ENCODE measurements at places on chromosomes 13 and 19.

- no peak for DNase-seq
These were observed 473.1 kb downstream of the KLF12 start for GRCh38 chr13:73661066-73661465.

DNA sequence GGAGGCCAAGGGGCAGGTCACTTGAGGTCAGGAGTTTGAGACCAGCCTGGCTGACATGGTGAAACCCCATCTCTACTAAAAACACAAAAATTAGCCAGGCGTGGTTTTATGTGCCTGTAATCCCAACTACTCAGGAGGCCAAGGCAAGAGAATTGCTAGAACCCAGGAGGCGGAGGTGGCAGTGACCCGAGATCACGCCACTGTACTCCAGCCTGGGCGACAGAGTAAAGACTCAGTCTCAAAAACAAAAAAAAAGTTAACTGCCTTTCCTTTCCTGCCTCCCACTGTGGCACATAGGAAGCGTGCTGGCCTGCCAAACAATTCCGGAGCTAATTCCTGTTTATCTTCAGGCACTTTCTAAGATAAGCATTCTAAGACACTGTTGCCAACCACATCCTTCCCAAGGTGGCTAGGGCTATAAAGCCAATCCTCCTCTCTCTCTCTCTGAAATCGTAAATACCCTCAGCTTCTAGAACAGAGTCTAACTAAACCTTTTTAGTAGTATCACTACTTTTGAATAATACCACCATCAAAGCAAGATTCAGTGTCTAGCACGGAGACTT lies 21.6 kb downstream of the SLC25A30 start:
- DNase-seq, result no peak

DNA sequence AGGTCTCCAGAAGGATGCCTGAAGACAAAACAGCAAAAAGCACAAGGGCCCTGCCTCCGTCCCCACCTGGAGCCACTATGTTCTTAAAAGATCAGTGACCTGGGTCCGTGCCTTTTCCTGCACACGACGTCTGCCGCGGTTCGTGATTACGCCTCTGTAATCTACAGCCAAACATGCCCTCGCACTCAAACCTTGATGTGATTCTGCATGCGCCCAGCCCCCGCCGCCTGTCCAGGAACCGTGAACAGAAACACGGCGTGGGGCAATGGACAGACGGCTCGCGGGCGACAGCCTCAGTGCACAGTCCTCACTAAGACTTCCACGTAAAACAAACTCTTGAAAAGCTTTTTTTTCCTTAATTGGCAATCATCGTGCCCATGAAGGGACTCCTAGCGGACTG lies 15.5 kb downstream of the C13orf46 start:
- DNase-seq, result no peak

GRCh38 chr13:22964245-22964966 lies 216.4 kb upstream of the SGCG start:
- DNase-seq, result peak; percentile 1

DNA sequence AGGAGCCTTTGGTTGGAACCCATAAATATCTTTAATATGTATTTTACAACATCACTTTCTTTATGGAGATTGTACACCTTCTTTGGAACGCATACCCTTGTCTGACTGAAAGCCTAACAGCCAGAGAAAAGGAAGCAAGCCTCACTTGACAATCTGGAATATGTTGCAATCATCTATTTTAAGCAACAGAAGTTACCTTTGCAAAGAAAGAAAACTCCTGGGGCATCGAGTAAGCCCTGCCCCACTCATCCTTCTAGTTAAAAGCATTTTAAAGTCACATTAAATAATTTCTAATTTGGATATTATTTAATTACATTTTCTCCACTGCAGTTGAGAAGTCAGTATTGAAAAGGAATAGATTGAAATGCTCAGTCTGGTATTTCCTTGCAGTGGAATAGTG lies 542.7 kb downstream of the MYO16 start:
- no peak for DNase-seq

DNA sequence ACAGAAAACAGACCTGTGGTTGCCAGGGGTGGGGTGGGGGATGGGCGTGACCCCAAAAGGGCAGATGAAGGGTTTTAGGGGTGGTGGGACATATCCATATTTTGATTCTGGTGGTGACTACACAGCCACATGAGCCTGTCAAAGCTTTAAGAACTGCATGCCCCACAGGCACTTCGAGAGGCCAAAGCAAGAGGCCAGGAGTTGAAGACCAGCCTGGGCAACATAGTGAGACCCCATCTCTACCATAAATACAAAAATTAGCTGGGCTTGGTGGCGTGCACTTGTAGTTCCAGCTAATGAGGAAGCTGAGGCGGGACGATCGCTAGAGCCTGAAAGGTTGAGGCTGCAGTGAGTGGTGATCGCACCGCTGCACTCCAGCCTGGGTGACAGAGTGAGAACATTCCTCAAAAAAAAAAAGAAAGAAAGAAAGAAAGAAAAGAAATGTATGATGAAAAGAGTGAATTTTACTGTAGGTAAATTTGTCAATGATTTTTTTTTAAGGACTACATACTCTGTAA lies 18.9 kb upstream of the BCL3 start:
- no peak for DNase-seq

DNA sequence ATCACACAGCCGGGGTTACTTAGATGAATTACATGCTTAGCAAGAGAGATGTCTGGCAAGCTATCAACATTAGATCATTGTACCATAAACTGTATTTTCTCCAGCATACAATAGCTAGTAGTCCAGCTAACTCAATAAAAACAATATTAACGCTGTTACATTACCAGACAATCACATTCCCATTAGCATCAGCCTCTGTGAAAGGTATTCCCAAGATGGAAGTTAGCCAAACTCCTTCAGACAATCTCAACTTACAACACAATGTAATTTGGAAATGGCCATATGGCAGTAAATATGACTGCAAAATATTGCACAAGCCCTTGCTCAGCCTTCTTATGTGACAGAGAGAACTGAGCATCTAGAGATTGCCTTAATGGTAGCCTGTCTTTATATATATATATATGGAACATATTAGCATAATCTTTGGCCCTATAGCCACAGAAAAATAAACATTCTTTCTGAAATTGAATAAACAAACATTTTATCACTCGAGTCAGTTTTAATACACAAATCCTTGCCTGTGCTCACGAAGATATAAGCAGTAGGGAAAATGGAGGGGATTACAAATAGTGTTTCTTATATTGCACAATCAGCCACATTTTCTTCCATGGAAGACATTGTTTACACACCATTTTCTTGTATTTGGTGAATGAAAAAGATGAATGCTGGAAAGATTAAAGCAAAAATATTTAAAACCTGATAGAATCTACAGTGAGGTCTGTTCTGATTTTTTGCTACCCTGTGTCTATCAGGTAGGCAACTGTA lies 1060.5 kb downstream of the DIAPH3 start:
- no peak for DNase-seq

DNA sequence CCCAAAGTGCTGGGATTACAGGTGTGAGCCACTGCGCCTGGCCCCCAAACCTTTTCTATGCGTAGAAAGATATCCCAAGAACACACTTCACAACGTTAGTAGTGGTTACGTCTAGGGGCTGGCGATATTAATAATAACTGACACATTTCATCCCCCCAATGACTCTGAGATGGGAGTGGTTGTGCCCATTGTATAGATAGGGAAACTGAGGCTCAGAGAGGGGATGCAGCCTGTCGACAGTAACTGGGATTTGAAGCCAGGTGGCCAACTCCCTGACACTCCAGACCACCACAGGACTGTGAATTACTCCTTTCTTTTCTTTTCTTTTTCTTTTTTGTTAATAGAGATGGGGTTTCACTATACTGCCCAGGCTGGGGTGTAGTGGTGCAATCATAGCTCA lies 25.3 kb upstream of the PTPRS start:
- DNase-seq, result no peak

DNA sequence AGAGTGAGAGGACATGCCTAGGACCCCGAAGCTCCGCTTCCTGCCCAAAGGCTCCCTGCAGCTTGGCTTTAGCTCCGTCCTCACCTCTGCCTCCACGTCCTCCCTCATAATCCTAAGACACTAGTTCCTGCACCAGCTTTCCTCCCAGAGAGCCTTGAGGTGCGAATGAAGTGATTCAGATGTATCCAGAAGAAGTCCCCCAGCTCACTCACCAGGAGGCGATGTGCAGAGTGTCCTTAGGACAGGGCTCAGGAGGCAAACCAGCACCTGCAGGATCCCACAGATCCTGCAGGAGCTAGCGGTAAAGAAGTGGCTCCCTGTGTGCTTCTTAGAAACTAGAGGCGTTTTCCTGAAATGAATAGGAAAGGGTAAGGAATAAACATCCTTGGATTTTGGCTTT lies 109.7 kb downstream of the HSPH1 start:
- DNase-seq, result peak; percentile 33

- no peak for DNase-seq
These were observed 421 bp upstream of the KLF5 start for GRCh38 chr13:73058432-73058735.

GRCh38 chr19:55809381-55810058 lies 22.3 kb downstream of the NLRP11 start:
- peak; percentile 33 for DNase-seq

DNA sequence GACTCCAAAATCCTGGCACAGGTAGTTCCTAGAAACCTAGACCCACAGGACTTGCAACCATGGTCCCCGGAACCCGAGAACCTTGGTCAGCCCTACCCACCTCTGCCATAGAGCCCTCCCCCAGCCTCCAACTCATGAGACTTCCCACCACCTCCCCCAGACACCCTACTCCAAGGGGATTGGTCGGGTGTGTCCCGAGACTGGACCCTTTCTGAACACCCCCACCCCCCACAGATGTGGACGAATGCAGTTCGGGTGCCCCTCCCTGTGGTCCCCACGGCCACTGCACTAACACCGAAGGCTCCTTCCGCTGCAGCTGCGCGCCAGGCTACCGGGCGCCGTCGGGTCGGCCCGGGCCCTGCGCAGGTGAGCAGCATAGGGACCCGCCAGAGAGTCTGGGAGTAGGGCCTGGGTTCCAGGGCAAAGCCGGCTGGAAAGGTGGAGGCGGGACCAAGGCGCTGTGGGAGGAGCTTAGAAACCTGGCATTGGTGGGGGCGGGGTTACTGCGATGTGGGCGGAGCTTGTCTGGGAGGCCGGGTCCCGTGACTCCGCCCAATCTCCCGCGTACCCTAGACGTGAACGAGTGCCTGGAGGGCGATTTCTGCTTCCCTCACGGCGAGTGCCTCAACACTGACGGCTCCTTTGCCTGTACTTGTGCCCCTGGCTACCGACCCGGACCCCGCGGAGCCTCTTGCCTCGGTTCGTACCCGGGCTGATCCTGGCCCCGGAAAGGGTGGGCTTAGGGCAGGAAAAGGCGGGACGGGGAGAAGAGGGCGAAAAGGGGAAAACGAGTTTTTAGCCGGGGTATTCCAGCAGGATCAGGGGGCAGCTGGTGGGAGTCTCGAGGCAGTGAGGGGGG lies 11.9 kb downstream of the LTBP4 start:
- DNase-seq, result peak; percentile 82

GRCh38 chr13:44271031-44271455 lies 102.6 kb upstream of the SERP2 start:
- DNase-seq, result no peak

- DNase-seq, result peak; percentile 13
These were observed 855.9 kb upstream of the KLHL1 start for GRCh38 chr13:70964124-70964523.

GRCh38 chr13:35485424-35485823 lies 8.9 kb upstream of the MAB21L1 start:
- no peak for DNase-seq

DNA sequence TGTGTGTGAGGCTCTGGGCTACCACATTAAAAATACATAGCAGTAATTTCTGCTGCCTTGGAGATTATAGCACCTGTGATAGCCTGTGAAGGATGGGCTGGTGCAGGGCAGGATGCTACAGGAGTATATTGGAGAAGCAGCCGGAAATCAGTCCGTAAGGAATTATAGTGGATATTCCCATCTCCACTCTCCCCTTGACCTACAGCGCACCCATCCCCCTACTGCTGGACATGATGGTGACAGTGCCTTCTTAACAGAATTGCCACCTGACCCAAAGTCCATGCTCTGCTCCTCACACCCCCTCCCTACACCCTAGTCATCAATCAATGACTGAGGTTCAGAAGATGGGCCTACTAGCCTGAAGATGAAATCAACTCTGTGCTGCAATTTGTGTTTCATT lies 376.0 kb downstream of the GPC5 start:
- DNase-seq, result no peak

- DNase-seq, result no peak
These were observed 39.9 kb upstream of the PSPC1 start for GRCh38 chr13:19822673-19823072.

- no peak for DNase-seq
These were observed 19.9 kb upstream of the RFC3 start for GRCh38 chr13:33798023-33798422.

GRCh38 chr13:111202745-111203144 lies 87.6 kb downstream of the ARHGEF7 start:
- DNase-seq, result peak; percentile 71

DNA sequence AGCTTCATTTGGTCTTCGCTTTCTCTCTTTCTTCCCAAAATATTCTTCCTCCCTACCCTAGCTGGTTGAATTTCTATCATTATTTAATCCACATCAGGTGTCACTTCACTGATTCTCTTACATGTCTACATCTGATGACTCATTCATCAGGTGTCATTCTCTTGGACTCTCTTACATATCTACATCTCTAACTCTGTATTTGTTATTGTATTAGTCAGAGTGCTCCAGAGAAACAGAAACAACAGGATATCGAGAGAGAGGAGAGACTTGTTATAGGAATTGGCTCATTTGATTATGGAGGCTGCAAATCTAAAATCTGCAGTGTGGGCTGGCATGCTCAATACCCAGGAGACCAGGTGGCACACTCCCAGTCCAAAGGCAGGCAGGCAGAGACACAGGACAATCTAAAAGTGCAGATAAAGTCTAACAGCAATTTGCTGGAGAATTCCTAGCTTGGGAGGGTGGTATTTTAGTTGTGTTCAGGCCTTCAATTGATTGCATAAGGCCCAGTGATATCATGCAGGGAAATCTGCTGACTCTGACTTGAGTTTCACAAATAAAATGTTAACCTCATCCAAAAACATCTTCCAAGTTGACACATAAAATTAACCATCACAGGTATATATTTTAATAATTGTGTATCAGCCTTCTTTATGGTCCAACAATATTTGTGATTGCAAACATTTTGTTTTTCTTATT lies 541.4 kb upstream of the SLITRK5 start:
- DNase-seq, result no peak

- no peak for DNase-seq
These were observed 2.3 kb upstream of the PSPN start for GRCh38 chr19:6378041-6378440.

DNA sequence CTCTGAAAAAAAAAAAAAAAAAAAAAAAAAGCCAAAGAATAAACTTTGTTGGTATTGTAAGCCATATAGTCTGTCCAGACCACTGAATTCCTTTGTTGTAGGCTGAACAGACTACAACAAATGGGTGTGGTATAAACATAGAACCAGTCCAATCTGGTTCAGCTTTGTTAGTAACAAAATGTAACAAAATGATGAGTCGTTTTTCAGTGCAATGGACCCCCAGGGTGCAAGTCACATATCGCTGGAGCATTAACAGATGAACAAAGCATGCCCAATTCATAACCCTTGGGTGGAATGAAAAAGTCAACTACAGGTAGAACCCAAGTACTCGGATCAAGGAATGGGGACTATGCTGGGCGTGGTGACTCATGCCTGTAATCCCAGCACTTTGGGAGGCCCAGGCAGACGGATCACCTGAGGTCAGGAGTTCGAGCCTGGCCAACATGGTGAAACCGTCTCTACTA lies 13.6 kb upstream of the FCHO1 start:
- no peak for DNase-seq

Measured in iPS-NIHi11 (cell line).